ENCODE measurements at places on chromosomes 11 and 22. TPM values are rescaled to one million over a fixed set of nuclear protein-coding genes. Genes with fewer than 3 reads are reported as not detected.

GRCh38 chr11:81886406-81887075 is 847.1 kb downstream of the FAM181B start:
- DNase-seq: no peak

Gene APOBEC3F
- 4.1 TPM for total RNA-seq

- no peak for DNase-seq
These were observed 12.9 kb upstream of the ARFGAP3 start for GRCh38 chr22:42869888-42870480.

GRCh38 chr11:38345286-38345685 is 1747.2 kb upstream of the RAG2 start:
- DNase-seq: no peak

Gene CRYBB3
- total RNA-seq: not detected

GRCh38 chr11:108670451-108670850 is 5.6 kb downstream of the DDX10 start:
- no peak for DNase-seq

Gene ST14
- total RNA-seq: not detected

GRCh38 chr11:27116684-27117083 is 76.1 kb downstream of the BBOX1 start:
- no peak for DNase-seq

DNA sequence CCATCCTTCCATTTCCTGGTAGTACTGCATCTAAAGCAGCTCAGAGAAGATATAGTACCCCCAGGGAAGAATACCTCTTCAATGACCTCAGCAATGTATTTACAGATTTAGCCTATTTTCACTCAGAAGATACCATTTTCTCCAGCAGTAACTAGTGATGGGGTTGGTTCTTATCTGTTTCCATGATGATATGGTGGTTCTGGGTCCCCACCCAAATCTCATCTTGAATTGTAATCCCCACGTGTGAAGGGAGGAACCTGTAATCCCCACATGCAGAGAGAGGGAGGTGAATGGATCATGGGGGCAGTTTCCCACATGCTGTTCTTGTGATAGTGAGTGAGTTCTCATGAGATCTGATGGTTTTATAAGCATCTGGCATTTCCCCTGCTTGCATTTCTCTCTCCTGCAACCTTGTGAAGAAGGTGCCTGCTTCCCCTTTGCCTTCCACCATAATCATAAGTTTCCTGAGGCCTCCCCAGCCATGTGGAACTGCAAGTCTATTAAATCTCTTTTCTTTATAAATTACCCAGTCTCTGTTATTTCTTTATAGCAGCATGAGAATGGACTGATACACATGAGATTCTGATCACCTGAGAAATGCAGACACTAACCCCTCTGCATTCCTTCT is 139.2 kb downstream of the CCDC81 start:
- no peak for DNase-seq

- DNase-seq: no peak
These were observed 49.5 kb upstream of the RFPL3 start for GRCh38 chr22:32308191-32308590.

DNA sequence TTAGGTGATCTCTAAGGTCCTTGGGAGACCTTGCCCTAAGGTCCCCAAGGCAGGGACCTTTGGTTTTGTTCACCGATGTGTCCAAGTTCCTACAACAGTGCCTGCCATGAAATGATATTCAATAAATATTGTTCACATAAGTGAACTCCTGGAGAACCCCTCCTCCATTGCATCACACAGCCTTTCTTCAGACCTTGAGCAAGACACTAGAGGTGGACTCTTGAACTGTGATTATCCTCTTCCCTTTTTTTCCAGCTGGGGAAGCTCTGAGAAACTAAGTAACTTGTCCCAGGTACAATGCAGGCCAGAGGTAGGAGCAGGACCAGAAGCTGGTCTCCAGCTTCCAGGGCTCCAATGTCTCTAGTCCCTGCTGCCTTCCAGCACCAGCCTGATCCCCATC is 76.6 kb upstream of the LMO1 start:
- DNase-seq: no peak

GRCh38 chr11:119262668-119263351 is 54.1 kb downstream of the MCAM start:
- DNase-seq: peak; percentile 10

DNA sequence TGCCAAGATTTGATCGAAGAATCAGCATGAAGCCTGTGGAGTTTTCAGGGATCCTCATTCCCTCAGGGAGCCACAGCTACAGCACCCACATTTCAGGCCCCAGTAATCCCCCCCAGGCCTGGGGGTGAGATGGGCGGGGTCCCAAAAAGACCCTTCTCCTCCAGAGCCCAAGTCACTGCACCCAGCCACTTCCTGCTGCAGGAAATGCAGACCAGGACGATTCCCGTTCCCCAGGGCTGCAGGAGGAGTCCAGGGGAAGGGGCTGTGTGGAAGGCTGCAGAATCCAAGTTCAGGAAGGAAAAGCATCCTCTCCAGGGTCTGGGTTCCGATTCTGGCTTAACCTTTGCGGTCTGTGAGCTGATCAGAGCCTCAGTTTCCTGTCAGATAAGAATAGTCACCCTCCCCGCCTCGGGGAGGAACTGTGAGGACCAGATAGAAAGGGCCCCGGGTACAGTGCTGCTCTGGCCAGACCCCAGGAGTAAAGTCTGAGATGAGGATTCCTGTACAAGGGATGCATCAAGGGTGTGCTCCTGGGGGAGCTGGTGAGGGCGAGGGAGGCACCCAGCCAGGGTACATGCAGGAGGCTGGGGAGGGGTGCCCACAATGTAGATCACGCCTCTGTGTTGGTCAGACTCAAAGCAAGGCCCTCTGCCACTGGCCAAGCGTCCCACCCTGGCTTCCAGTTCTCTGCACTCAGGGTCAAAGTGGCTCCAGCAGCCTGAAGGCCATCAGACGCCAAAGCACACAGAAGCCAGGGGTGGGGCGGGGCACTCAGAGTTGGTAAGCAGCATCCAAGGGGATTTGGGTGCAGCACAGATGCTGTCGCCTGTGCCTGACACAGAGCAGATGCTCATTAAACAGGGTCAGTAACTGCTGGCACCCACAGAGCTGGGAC is 30.1 kb upstream of the TP53I11 start:
- no peak for DNase-seq

Gene OR52B4
- not detected for total RNA-seq

DNA sequence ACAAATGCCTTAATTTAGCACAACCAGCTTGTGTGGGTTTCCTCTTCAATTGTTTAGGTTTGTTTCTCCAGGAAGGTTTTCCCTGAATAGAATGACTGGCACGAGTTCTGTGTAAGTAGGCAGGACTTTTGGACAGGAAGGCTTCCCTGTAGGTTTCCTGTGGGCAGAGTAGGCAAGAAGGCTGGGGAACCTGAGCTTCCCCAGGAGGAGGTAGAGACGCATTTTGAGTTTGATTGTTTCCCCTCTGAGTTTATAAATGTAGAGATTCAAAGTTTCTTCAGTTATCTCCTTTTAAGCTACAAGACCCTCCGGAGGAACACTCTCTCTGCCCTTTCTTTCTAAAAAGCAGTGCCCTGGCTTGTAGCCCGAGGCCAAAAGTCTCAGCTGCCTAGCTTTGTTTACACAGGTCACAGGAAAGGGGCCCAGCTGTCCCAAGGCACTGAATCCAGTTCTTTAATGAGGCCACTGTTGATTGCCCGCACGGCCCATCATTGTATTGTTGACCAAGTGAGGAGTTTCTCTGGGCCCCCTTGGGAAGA is 66.6 kb upstream of the RDX start:
- DNase-seq: peak; percentile 86

GRCh38 chr11:122105044-122105758 is 10.8 kb downstream of the BLID start:
- no peak for DNase-seq

DNA sequence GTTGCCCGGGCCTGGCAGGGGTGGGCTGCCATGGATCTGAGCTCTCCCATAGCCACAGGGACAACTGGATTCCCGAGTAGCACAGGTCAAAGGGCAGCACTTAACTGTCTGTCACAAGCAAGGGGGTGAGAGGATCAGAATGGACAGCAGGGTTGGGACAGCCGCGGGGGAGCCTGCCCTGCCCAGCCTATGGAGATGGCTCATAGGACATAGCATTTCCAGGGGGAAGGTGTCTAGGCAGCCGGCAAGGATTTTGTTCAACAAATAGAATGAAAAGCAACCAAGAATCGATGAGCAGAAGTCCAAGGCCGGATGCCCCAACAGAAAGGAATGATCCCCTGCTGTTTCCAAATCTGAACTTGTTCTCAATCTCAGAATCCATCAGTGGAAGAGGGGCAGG is 92.9 kb downstream of the RPS6KA4 start:
- no peak for DNase-seq

GRCh38 chr22:47101321-47101885 is 339.0 kb downstream of the TBC1D22A start:
- no peak for DNase-seq

DNA sequence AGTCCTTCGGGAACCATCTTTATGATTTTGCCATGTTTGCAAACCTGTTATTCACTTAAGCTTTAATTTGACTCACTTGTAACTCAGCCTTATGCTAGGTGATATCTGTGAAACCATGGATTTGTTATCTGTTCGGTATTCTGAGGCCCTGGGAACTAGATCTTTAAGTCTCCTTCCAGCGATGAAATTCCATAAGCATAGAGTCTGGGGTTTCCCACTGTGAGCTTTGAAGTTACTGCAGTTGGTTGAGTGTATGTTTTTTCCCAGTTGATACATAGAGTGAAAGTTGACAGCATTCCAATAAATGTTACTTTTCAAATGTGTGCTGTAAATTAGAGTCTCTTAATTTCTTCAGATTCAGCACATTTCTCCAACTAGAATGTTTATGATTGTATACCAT is 66.9 kb downstream of the TNRC6B start:
- no peak for DNase-seq

GRCh38 chr11:33151399-33151798 is 9.9 kb downstream of the CSTF3 start:
- no peak for DNase-seq

DNA sequence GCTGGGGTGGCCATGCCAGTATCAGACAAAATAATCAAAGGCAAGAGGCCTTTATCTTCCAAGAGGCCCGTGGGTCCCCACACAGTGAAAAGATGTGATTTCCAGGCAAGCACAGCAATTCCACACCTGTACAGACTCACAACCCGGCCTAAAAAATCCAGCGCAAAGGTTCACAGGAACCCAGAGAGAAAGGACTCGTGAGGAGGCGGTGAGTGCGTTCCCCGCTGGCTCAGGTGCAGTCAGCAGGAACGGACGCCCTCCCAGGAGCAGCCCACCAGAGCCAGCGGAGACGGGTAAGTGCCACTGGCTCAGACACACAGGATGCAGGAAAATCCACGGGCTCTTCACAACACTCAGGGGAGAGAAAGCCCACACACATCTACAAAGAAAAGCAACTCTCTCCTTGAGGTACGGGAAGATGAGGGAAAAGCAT is 4.4 kb downstream of the TOLLIP start:
- DNase-seq: no peak

- no peak for DNase-seq
These were observed 452.9 kb upstream of the B3GAT1 start for GRCh38 chr11:134864968-134865305.

GRCh38 chr11:119352857-119353260 is 6.4 kb upstream of the MFRP start:
- DNase-seq: peak; percentile 44

DNA sequence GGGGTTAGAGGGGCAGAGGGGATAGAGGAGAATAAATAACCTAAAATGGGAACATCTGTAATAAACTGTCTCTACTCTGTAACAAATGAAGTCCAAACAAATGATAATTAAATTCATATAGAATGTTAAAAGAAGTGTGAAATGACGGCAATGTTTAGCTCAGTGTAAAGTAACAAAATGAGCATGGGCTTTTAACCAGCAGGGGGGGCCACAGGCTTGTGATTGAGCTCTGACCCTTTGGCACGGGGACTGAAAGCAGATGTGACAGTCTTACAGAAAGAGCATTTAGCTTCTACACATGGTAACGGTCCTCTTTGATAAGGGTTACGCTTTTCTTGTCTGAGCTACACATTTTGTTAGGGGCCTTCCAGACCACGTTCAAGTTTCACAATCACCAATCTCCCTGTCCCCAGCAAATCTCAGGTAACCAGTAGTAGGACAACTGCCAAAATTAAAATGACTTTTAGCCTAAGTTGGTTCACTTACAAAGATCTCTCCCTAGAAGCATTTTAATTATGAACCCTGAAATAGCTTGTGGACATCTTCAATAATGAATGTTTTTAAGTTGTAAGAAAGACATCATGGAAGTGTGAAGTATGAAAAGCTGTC is 262.5 kb downstream of the DCDC1 start:
- DNase-seq: peak; percentile 75

- DNase-seq: no peak
These were observed 4.7 kb downstream of the PDE2A start for GRCh38 chr11:72669527-72669926.

DNA sequence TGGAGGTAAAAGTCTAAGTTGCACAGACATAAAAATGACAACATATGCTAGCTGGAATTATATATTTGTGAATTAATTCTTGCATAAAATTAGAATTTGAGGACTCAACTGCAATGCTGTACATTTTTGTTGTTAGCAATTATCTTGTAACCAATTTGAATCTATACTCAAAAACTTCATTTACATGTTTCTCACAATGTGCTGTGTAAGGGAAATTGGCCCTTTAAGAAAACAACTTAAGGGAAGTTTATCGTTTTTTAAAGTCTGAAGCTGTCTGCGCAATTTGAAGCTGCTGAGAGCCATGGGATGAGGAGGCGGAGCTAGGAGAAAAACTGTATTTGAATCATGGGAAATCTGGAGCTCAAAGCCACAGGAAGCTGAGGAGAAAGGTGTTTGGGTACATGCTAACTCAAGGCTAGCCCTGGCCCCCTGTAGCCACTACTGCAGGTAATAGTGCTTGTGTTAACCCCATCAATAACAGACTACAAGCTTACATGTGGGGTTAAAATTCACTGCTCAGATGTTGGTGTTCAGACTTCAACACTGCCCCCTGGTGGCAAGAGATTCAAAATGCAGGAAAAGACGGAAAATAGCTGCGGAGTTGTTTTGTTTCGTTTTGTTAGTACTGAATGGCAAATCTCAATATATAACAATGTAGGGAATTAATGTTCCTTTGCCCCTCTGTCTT is 126.1 kb downstream of the BRD1 start:
- DNase-seq: peak; percentile 12

- no peak for DNase-seq
These were observed 13.5 kb downstream of the ADORA2A start for GRCh38 chr22:24440718-24441405.

- DNase-seq: no peak
These were observed 2.1 kb downstream of the UBE2L3 start for GRCh38 chr22:21569459-21570170.

- DNase-seq: no peak
These were observed 143.7 kb downstream of the PKNOX2 start for GRCh38 chr11:125308246-125308645.

DNA sequence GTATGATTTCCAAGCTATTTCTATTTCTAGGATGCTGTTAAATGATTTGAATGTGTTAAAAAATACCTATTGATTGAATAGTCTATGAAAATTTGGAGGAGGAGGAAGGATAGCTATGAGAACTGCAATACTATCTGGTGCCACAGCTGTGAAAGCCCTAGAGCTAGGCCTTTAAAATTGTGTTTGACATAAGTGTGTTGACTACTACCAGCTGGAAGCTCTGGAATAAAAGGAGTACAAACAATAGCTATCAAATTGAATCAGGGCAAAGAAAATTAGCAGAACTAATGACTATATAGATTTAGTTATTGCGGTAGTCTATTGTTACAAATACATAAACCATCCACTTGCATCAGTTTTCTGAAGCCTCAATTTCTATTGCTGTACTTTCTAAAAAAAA is 124.8 kb upstream of the CNTN5 start:
- DNase-seq: no peak

Data from SK-MEL-5 (cell line).